Stimulated activated CD8-positive, alpha-beta memory T cell treated with anti-CD3 and anti-CD28 coated beads, Interleukin-4, amount 100 ng/mL, for 24 hours (primary cell): ENCODE measurements at places on chromosomes 7 and 10.

- DNase-seq: no peak
Observed at GRCh38 chr10:43680035-43680434, 31.4 kb upstream of the ZNF32 start.

- DNase-seq: no peak
Observed at GRCh38 chr10:121330563-121330962, 267.7 kb downstream of the FGFR2 start.

GRCh38 chr7:1561036-1561940, 5.3 kb upstream of the TMEM184A start:
- DNase-seq: no peak

DNA sequence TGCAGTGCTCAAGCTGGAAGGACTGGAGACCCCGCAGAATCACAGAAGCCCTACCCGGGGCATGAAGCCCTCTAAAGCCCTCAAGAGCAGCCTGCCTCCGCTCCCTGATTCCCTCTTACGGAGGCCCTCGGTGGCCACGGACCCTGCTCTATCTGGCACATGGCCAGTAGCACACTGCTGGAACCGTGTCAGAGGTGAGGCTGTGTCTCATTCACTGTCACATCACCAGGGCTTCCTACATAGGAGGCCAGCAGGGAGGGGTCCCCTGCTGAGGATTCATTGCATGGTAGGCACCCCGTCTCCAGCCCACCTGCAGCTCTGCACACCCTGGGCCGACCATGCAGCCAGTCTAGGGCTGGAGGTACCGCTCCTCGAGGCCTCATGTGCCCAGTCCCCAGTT, 259.2 kb downstream of the TNS3 start:
- no peak for DNase-seq

DNA sequence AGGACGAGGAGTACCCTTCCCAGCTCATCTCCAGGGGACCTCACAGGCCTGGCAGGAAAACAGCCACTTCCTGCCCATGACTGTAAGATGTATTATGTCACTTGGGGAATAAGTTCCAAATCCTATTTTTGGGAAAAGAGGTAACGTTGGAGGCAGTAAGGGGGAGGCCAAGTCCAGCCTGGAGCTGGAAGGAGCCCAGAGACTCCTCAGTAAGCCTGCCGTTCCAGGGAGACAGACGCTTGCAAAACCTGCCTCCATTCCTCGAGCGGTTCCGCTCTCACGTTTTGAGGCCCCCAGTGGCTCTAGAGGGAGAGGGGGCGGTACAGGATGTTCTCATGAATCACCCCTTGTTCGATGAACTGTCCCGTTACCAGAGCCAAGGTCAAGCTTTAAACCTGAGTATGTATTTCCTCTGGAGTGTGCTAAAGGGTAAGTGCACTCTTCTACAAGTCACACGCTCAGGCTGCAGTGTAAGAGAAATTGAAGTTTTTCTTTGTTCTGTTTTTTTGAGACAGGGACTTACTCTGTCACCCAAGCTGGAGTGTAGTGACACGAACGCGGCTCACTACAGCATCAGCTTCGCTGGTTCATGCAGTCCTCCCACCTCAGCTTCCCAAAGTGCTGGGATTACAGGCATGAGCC, 45.5 kb upstream of the CYTH3 start:
- DNase-seq: peak; percentile 2

DNA sequence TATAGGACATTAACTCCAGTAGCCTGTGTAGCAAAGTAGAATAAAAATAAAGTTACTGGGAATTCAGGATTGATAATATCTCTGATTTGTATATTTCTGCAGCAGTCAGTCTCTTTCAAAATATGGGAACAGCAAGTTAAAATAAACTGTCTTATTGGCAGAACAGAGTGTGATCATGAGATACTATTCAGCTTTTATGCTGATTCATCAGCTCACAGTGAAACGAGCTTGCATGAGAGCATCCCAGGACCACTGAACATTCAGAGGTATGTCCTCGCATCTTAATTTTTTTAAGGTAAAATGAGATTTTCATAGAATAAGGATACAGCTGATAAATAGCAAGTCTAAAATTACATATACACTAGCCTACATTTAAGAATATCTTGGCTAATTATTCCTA, 282.5 kb upstream of the MYO3A start:
- DNase-seq: no peak

GRCh38 chr7:158318511-158318913, 269.1 kb downstream of the PTPRN2 start:
- DNase-seq: no peak

GRCh38 chr7:72760602-72761001, 67.4 kb downstream of the TYW1B start:
- DNase-seq: no peak

- DNase-seq: no peak
Observed at GRCh38 chr7:138924501-138925225, 56.5 kb downstream of the KIAA1549 start.

DNA sequence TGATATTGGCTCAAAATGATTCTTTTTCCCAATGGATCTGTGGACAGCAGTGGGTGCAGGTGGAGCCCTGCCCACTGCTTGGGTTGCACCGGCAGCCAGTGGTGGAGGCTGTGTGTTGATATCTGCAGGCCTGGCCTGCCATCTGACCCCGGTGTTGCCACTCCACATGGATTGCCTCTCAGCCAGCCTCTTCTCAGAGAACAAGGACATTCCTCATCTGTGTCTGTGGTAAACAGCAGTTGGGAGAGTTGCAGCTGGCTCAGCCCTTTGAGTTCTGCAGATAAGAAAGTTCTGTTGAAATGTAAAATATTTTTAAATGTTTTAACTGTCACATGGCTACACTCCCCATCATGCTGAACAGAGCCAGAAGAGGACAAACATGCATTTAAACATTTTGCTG, 374.9 kb upstream of the CELF2 start:
- no peak for DNase-seq

DNA sequence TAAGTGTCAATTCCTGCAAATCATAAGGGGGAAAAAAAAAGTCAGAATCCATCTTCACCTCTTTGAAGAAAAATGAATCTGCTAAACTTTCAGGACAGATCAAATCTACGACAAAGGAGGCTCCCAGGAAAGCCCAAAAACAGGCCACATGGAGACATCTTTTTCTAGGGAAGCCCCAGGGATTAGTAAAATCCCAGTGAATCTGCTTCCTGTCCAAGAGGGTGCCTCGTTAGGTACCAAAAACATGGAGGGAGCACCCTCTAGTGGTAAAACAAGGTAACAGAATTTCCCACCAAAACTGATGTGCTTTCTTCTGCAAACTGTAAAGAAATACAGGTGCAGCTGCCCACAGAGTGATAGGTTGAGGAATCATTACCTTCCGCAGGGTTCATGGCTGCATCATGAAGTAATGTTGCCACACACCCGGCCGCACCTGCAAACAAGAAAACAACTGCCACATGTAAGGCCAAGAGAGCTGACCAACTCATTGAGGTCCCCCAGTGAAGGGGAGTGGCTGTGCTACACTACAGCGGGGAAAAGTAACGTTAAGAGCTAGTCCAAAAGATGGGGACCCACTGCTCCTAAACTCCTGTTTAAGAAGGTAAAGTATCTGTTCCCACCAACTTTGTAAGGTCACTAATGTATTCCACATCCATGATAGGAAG, 7.9 kb downstream of the SLC25A28 start:
- no peak for DNase-seq

DNA sequence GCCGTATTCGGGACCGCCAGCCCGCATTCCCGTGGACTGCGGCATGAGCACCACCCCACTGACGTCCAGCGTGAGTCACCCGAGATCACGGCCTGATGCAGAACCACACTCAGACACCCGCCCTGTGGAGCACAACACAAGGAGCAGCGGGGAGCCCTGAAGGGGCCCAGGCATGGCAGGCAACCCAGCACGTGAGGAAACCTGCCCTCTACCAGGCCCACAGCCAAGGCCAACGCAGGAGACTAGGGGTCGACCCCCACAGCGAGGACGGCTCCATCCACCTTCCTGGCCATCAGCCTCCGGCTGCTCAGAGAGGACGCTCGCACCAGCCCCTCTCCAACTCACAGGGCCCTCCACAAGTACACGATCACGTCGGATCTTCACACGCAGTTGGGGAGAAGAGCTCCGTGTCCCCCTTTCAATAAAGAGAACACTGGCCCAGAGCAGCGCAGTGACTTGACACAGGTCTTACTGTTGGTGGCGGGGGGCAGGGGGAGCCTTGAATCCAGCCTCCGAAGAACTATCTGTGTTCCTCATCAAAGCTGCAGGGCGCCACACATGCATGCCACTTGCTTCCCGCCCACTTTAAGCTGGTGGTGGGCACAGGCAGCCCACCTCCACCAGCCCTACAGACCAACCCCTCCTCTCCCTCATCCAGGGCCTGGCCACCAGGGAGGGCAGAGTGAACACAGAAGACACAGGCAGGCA, 22.0 kb downstream of the MAD1L1 start:
- DNase-seq: no peak

DNA sequence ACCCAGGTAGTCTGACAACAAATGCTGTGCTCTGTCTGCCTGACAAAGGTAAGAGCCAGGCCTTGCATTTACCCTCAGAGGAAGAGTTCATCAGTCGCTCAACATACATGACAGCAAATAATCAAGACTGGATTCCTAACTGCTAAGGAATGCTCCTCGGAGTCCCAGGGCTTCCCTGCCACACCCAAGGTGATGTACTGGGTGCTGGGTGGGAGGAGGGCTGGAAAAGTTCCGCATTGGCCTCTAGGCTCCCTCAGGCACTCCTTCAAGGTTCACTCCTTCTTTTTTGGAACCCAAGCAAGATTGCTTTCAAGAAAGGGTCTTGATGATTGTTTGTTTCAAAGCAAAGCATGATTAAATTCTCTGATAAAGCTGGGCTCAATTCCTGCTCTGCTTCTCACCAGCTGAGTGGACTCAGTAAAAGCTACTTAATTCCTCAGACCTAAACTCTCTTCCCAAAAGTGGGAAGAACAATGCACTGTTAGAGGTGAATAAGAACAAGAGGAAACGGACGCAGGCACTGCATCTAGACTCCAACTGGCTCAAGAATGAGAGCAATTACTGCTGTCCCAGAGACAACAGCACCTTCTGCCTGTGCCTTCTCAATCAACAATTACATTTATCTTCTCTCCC, 173.5 kb downstream of the ELMO1 start:
- no peak for DNase-seq

- DNase-seq: no peak
Observed at GRCh38 chr10:20893297-20893696, 3.8 kb downstream of the NEBL start.

DNA sequence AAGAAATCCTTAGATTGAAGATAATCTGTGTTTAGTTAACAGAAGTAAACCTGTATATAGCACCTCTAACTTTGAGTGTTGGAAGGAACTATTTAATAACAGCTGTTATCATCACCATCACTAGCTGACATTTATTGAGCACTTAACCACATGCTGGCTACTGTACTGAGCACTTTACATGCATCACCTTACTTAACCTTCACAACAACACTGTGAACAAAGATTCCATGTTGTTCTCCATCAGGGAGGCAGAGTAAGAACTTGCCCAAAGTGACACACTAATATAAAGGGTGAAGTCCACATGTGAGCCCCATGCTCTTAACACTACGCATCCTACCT, 182.2 kb downstream of the ST7 start:
- DNase-seq: no peak

GRCh38 chr7:108813251-108814014, 243.8 kb downstream of the DNAJB9 start:
- DNase-seq: no peak

DNA sequence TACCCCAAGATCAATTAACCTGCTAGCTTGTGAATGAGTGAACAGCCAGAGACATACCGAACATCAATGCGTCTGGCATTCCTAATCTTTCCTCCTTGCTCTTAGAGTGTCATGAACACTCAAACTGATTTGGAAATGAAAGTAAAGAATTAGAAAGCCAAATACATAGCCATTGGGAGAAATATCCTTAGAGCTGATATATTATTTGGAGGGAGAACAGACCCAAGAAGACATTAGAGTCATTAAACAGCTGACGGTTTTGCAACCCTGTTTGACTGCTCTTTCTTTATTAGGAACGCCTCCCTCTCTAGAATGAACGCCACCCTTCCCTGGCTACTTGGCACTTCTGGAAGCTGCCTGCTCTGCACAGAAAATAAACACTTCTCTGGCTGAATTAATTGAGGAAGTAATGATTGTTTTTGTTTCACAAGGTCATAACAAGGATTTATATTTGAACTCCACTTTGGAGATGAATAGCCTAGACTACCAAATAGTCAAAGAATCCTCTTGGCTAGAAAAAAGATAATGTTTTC, 42.8 kb downstream of the CTTNBP2 start:
- DNase-seq: no peak

- no peak for DNase-seq
Observed at GRCh38 chr7:116876664-116877442, 14.5 kb downstream of the CAPZA2 start.

- DNase-seq: no peak
Observed at GRCh38 chr10:113158183-113158582, 208.1 kb downstream of the TCF7L2 start.

- DNase-seq: no peak
Observed at GRCh38 chr10:72068901-72069446, 19.4 kb downstream of the SPOCK2 start.

DNA sequence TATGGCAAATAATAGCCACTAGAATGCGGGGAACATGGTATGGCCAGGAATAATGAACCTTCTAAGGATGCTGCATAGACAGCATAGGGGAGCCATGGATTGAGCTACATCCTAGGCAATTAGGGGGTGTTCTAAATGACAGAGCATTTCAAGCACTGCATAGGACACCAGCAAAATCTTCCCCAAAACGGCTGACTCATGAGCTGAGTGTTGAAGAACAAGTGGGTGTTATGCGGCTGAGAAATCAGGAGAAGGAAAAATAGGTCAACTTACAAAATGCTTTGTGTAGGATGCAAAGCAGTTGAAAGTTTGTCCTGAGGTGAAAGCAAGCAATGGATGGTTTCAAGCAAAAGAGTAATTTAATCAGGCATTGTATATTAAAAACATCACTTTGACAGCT, 1023.5 kb upstream of the C7orf33 start:
- DNase-seq: no peak

DNA sequence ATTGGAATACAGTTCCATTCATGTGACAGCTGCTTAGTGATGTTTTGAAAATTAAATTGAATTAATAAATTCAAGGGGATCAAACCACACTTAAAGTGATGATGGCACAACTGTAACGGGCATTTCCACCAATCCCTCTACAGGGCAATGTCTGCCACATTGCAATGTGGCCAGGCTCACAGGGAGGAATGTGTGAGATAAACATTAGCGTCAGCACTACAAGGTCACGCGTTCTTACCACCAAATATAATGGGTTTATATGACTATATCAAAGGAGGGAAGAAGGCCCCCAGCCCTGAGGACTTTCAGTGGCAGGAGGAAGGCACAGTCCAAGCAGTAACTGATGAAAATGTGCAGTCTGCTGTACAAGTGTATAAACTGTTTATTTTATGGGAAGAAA, 31.1 kb upstream of the CELF2 start:
- no peak for DNase-seq

- DNase-seq: no peak
Observed at GRCh38 chr7:27693794-27694193, 31.1 kb upstream of the HIBADH start.

DNA sequence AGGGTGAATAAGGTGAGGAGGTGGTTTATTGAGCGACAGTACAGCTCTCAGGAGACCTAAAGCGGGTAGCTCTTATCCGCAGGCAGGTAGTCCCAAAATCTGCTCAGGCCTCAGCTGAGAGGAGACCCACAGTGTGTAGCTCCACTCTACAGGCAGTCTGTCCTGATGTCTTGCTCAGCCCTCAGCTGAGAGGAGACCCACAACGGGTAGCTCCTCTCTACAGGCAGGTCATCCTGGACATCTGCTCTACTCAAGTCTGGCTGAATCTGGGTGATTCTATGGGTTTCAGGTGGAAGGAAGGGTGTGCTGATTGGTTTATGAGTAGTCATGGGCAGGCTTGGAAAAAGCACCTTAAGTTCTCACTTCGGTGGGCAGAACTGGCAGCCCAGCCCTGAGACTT, 55.6 kb upstream of the ABCB5 start:
- DNase-seq: no peak

GRCh38 chr7:119175911-119176627, 951.6 kb downstream of the ANKRD7 start:
- DNase-seq: no peak
